Mucosa of gallbladder (tissue), 1 donor: ENCODE measurements at places on chromosomes 4 and X.

DNA sequence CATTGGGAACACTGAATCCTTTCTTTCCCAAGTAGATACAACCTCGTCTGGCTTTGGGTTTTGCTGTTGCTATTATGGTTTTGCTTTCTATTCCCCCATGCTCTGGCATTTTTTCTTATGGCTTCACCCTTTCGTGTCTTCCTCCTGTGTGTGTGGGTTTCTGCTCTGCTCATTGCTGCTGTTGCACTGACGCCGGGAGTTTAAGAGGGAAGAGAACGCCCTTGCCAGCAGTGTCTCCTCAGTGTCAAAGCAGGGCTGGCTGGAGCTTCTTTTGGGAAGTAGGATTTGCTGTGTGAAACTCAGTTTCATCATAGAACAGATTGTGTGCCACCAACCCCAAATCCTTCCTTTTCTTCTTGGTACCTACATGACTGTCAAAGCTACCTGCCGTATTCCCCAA lies 63.7 kb downstream of the CLDN22 start:
- no peak for DNase-seq

GRCh38 chr4:113695328-113696169 lies 66.0 kb downstream of the CAMK2D start:
- no peak for DNase-seq

GRCh38 chrX:45766981-45767501 lies 566.4 kb upstream of the DIPK2B start:
- DNase-seq: no peak

GRCh38 chrX:154490021-154490413 lies 412 bp downstream of the SLC10A3 start:
- DNase-seq: no peak

- DNase-seq: no peak
Observed at GRCh38 chr4:80507507-80507906, 172.0 kb downstream of the CFAP299 start.

GRCh38 chrX:78063687-78064086 lies 40.4 kb upstream of the PGK1 start:
- no peak for DNase-seq

- DNase-seq: no peak
Observed at GRCh38 chrX:21715825-21716224, 42.1 kb downstream of the SMPX start.

- DNase-seq: peak; percentile 16
Observed at GRCh38 chrX:87517571-87518141, at the start of gene KLHL4. TSS of gene KLHL4 (plus strand) at chrX:87517802. CDS start at chrX:87517894, 92 bp downstream.
